AML-193 (cell line): ENCODE measurements at places on chromosomes 1 and 21.

GRCh38 chr1:54548389-54549044, 489 bp downstream of the ACOT11 start:
- DNase-seq, result no peak

DNA sequence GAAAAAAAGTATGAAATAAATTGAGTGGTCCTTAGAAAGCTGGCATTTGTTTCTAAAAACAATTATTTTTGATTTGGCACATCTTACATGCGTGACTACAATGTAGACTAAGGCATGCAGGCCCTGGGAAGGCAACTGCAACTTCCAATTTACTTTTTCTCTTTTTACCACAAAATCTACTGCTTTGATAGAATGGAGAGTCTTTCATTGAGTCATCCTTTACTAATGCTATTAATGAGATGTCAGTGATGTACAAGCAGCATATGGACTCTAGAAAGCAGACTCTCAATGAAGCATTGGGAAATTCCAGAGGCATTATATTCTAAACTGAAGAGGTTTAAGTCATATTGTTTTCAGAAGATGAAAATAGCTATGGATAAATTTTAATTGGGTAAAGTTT, 29.6 kb upstream of the PRRX1 start:
- no peak for DNase-seq

- no peak for DNase-seq
Measured at GRCh38 chr1:229430761-229431283, 3.1 kb downstream of the ACTA1 start.

DNA sequence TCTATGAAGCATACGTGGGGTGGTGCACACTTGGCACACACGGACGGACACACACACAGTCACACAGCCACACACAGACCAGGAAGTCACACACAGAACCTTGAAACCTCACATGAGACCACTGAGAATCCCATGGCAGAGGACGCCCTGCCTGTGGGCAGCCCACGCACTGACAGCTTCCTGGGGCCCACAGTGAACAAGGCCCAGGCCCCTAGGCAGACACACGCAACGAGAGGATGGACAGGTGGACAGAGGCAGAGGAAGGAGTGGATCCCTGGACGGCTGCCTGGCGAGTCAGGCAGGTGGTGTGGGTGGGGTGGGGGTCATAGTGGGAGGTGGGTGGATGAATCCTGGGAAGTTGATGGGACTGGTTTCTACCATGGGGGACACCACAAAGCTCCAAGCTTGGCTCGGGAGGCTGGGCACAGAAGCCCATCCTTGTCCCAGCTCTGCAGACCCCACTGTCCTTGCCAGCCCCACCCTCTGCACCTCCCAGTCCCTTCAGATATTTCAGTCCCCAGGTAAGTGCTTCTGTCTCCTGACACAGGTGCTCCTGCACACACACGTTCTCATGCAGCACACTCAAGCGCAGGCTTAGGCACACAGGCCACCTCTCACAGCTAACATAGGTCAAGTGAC, 49.1 kb downstream of the WNT9A start:
- no peak for DNase-seq

DNA sequence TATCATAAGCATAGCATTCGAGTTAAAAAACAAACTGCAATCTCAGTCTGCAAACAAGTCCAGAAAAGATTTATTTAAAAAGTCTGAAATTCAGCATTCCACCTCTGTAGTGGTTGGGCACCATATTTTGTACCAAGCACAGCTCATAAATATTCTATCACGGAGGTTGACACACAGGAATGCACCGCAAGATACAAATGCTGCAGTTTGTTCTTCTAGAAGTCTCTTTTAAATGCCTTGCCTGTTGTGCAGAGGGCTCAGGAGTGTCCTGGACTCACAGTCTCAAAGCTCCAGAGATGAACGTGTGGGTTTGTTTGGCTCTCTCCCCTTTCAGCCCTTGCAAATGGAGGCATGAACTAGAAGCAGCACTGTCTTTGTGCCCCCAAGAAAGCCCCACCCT, 212.4 kb upstream of the USP24 start:
- DNase-seq, result no peak
